ENCODE measurements at places on chromosomes 7 and 10.

- DNase-seq = peak; percentile 2
These were observed 50.1 kb downstream of the SKIDA1 start for GRCh38 chr10:21475393-21475792.

GRCh38 chr10:82282782-82283456 is 407.9 kb downstream of the NRG3 start:
- no peak for DNase-seq

DNA sequence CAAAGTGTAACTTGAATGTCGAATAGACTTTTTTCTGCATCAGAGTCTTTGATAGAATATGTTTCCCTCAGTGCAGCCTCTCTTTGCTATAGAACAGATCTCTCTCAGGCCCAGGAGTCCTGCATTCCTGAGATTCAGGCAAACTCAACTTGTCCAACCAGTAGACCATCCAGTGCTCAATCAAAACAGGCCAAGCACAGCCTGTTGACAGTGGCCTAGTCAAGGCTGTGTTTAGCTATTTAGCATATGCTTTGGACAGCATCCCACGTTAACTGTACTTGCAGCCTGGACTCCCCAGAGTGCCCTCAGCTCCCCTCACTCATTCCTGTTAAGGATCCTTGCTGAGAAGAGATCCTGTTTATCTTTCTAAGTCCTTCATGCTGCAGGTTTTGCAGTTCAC is 16.3 kb downstream of the OR6V1 start:
- DNase-seq = no peak

DNA sequence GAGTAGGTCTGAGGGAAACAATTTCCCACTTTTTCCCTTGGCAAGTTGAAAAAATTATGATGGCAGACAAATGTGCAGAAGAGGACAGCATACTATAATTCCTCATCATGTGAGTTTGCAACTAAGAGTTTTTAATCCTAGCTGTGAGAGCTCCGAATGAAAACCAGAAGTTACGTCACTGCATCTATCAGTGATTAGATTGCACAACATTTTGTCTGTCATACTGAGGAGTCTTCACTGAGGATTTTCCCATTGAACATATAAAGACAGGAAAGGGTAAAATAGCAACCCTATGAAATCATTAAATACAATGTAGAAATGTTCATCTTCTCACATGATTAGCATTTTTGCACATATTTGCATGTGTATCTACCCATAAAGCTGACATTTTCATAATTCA is 45.8 kb downstream of the ZNF736 start:
- no peak for DNase-seq

- no peak for DNase-seq
These were observed 262.5 kb downstream of the TRIL start for GRCh38 chr7:28695300-28696295.

GRCh38 chr10:102398172-102399020 is 2.9 kb downstream of the NFKB2 start:
- DNase-seq = no peak

GRCh38 chr10:34722404-34722803 is 92.7 kb downstream of the PARD3 start:
- no peak for DNase-seq

DNA sequence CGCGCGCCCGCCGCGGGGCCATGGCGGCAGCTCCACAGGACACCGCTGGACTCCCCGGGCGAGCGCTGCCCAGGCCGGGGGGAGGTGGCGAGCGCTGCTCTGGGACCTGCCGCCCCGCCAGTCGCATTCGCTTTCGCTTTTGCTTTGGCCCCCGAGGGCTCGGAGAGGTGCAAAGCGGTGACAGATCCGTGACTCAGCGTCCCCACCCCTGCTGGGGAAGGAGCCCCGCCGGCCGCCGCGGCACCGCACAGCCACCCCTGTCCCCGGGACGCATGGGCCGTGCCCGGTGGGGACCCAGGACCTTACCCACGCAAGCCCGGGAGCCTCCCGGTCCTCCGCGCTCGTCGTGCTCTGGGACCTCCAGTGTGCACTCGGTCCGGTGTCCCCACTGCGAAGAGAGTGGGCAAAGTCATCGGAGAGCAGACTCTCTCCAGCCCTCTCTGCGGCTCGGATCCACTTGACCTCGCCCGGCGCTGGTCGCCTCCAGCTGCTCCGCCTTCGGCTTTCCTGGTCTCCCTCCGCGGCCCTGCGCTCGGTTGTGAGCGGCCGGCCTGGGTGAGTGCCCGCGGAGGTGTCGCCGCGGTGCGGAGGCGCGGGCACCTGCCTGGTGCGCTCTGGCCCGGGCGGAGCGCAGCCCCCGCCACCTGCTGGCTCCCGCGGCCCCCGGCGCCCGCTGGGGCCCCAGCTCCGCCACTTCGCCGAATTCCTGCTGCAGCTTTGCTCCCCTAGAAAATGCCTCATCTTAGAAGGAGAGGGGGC is at the start of gene IL15RA:
Gene IL15RA, minus strand, starts transcription at position 73 of the 759 bp plus-strand sequence. Its CDS starts 51 bp downstream, at position 22.
- peak; percentile 83 for DNase-seq

DNA sequence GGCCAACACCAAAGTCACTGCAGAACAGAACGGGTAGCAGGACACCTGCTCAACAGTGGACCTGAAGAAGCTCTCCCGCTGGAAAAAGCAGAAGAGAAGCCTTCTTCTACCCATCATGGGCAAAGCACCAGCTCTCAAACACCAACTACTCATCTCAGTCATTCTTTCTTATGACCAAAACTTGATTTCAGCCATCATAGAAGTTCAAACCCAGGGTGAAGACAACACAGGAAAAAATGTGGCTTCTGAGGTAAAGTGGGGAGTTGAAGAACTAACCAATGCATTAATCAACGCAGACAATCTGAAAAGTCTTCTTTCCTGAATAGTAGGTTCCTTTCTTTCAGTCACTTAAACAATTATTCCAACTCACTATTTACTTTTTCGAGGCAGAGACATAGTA is 83.3 kb downstream of the ELMO1 start:
- DNase-seq = no peak

- no peak for DNase-seq
These were observed 125.5 kb downstream of the CLEC2L start for GRCh38 chr7:139648941-139649425.

- DNase-seq = no peak
These were observed 154.3 kb downstream of the ZNF248 start for GRCh38 chr10:37703114-37703513.

- peak; percentile 48 for DNase-seq
These were observed 35.2 kb upstream of the EBLN1 start for GRCh38 chr10:22252801-22253579.

DNA sequence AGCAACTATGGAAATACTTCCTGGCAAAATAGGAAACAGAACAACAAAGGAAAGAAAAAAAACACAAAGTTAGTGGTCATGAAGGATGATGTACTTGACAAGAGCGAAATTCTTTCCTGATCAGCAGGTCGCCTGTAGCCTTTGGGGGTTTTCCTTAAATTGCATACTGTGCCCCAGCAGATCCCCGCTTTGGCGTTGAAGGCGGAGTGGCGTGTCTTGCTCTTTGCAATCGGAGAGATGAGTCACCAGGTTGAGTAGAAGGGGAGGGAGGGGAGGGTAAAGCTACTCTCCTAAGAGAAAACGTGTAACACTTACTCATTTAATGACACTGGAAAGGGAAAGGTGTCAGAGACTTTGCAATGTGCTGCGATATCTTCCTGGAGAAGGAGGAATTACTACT is 587.2 kb downstream of the SORCS1 start:
- no peak for DNase-seq

DNA sequence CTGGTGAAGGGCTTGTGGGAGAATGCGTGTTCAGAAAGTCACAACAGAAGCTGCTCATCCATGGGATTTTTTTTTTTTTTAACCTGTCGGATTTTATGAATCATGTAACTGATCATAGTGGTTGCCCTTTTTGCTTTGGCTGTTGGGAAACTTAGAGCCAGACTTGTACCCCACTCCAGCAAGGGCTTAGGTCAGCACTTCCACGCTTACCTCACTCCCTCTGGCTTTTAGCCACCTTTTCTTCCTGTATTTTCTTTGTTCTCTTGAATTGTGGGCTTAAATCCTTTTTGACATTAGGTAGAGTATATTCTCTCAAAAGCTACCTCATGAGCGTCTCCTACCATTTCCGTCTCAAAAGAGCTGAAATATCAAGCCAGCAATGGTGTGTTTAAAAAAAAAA is 113.6 kb upstream of the BTBD16 start:
- no peak for DNase-seq

DNA sequence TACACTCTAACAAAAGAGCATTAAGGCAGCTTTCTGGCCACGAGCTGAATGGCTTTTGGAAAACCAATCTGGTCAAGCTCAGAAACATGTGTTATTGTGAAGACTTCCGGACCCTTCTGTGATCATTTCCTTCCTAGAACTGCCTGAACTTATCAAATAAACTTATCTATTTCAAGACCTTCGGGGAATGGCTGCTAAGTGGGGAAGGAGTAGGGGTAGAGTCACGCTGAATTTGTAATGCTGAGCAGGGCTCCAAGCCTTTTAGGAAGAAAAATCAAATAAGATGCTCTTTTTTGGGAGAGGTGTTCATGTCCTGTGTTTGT is 56.6 kb downstream of the PAPSS2 start:
- no peak for DNase-seq

- DNase-seq = no peak
These were observed 3.0 kb downstream of the PCLO start for GRCh38 chr7:83159731-83160130.

DNA sequence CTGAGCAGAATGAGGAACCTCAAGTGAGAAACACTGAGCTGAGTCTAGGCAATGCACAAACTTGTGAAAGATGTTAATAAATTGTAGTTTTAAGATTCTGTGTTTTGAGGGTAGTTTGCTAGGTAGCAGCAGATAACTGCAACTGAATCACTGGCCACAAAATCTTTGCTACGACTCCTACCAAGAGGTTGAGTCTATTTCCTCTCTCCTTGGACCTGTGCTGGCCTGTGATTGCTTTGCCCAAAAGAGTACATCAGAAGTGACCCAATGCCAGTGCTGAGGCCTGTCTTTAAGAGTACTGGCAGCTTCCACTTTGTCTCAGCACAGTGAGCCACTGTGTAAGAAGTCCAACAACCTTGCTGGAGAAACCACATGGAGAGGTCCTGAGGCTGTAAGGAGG is 11.9 kb upstream of the TSPAN13 start:
- DNase-seq = no peak

- DNase-seq = no peak
These were observed 151.1 kb downstream of the ELMO1 start for GRCh38 chr7:37297546-37297945.

DNA sequence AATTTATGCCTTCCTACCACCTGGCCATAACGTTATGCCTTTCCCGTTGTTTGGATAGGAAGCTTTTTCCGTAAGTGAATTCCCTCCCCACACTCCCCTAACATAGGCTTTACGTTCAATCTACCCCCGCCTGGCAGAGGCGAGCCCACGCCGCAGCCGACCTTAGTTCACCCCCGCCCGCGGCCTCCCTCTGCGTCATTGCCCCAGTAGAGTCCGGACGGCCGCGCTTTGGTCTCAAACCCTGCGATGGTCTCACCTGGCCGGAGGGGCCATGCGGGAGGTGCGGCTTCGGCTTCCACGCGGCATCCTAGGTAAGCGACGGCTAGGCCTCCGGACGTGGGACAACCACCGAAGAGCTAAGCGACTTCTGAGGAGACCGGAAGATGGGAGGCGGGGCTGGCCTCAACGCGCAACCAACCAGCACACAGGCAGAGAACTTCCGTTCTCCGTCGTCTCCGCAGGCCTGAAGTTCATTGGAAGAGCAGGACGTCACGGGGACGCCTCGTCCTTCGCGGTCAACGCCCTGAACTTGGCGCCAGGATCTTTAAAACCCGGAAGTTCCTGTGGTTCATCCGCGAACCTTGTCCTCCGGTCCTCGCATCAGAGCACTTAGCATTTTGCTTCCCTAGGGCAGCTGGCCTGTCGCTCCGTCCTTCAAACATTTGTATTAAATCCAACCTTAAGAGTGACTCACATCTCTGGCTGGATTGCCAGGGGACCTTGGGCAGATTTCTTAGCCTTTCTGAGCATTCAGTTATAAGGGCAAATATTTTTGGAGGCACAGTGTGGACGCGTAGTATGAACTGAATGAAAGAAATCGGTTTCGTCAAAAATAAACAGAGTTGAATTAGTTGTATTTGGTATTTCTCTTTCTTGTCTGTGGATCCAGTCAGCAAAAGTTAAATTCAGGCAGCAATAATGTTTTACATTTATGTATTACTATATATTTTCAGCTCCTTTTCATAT is at the start of gene CHCHD2:
Gene CHCHD2, minus strand, starts transcription at position 369 of the 966 bp plus-strand sequence. Its CDS starts 63 bp downstream, at position 306.
- DNase-seq = peak; percentile 97

- no peak for DNase-seq
These were observed 7.9 kb upstream of the PAPSS2 start for GRCh38 chr10:87651801-87652200.

GRCh38 chr7:111098011-111098925 is 7.3 kb downstream of the LRRN3 start:
- DNase-seq = no peak

DNA sequence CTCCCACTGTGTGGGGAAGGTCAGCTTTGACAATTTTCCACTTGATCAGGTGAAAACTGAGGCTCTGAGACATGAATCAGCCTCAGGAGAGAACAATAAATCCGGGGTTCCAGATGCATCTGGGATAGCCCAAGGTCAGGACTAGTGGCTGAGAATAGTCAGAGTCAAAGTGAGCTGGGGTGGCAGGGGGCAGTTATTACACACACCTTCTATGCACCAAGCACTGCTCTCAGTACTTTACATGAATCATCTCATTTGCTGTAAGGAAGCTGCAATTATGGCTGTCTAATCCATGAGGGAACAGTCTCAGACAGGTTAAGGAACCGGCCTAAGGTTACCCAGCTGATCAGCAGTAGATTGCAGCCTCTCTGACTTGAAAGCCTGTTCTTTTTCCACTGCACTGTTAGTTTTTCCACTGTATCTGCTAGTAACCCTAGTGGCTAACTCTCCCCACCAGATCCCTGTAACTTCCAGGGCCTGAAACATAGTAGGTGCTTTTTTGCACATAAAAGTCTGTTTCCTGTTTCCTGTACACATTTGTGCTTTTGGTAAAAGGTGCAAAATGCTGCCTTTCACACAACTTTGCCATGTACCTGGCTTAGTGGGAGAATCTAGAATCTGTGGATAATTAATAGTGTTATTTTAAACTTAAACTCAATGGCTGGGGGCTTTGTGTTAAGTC is 125.9 kb downstream of the EMX2 start:
- no peak for DNase-seq

- no peak for DNase-seq
These were observed 35.2 kb downstream of the POR start for GRCh38 chr7:75950111-75950681.

DNA sequence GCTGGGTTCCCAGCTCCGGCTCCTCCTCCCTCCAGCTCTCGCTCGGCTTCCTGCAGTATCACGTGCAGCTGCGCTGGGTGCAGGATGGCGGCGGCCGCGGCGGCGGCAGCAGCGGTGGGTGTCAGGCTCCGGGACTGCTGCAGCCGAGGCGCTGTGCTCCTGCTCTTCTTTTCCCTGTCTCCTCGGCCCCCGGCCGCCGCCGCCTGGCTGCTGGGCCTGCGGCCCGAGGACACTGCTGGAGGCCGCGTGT is at the start of gene CNNM1:
Gene CNNM1, plus strand, starts transcription at position 53 of the 250 bp plus-strand sequence. Its CDS starts 32 bp downstream, at position 85.
- DNase-seq = no peak

GRCh38 chr7:31910191-31910590 is 160.0 kb downstream of the PDE1C start:
- no peak for DNase-seq

DNA sequence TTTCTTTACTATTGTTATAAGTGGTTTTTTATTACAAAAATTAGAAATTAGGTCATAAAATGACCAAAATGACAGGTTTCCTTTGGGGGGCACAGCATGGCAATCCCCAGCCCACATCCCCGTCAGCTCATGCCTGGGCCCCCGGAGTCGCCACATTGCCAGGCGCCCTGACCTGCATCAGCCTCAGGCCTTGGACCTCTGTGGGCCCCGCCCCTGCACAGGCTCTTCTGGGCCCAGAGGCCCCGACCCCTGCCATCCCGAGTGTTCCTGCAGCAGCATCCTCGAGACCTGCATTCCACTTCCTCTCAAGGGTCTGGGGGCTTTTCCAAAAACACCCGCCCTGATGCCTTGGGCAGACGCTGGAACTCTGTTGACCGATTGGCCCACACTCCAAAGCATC is 391.1 kb upstream of the MGMT start:
- DNase-seq = no peak
